Mesendoderm (in vitro differentiated cells): ENCODE measurements at places on chromosomes 2 and 18.
A peak's percentile ranks its signal among the peaks of the same experiment; 100 is the strongest.

GRCh38 chr2:47534179-47534919 lies 131.4 kb downstream of the MSH2 start:
- peak; percentile 71 for DNase-seq

DNA sequence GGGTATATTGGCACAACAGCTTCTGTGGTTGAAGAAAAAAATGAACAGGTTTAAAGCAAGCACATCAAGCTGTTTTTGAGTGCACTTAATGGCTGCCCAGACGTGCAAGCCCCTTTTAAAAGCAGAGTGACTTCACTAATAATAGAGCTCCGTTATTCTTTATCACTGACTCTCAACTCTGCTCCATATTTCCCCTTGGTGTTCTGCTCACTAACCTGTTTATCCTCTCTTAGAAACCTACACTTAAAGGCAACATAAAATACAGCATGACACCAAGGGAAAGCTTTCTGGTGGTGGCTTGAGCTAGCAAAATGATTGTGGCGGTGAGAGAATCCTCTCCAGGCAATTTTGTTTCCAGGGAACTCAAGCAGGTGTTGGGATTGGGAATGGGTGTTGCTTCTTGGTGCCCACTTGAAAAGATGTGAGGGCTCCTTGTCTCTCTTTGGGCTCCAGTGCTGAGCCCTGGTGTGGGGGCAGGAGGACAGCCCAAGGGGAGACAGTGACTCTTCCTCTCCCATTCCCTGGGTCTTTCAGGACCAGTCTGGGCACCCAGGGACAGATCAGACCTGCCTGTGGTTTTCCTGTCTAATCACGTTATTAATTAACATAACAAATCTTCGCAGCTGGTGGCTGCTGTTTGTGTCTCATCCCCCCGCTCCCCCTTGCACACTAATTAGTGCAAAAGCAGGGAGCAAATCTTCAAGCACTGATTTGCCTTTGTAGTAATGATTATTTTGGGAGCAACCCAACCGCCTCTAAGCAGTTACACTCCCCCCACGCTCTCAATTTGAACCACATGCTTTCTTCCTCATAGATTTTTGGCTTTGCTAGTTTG lies 289.4 kb upstream of the CXCR4 start:
- no peak for DNase-seq

DNA sequence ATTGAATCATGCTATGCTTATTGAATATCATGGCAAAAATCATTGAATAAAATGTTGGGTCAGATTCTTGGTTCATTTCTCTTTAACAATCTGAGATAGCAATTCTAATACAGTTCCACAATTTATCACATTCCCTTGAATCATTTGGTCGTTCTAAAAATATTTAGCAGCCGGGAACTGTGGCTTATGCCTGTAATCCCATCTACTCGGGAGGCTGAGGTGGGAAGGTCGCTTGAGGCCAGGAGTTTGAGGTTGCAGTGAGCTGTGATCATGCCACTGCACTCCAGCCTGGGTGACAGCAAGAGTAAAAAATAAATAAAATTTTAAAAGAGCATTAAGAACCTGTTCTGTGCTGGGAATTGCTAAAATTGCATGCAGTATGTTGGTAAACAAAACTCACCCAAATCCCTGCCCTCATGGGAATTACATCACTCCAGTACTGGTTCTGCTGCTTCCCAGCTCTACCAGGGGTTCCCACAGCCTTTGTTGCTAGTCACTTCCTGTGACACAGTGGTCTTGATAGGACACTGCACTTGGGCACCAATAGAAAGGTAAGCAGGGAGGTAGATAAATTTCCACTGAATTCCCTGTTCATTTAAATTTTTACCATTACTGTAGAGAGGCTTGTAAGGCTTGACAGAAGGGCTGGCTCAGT lies 200.4 kb downstream of the CTNNA2 start:
- DNase-seq: peak; percentile 62

DNA sequence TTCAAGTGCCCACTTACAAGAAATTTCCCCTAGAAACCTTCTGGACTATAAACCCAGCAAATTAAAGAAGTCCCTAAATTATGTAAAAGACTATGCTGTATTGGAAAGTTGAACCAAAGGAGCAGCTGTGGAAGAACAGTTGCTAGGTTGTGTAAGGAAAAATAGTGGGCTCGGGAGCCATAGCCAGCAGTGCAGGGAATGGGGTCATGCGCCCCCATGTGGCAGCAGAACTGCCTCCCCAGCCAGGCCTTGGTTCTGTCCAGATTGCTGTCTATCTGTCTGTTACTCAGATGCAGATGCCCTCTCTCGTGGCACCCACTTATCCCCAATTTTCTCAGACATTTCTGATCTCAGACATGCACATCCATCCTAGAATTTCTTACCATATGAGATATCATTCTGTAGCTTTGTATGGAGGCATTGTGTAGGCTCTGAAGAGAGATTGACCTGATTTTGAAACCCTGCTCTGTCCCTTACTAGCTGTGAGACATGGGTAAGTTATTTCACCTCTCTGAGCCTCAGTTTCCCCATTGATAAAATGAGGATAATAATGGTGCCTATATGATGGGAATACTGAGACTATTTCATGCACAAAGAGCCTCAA lies 258.3 kb downstream of the SS18 start:
- peak; percentile 61 for DNase-seq
